Hypothalamus (tissue), 51 donors: ENCODE measurements at places on chromosomes 4 and X.

DNA sequence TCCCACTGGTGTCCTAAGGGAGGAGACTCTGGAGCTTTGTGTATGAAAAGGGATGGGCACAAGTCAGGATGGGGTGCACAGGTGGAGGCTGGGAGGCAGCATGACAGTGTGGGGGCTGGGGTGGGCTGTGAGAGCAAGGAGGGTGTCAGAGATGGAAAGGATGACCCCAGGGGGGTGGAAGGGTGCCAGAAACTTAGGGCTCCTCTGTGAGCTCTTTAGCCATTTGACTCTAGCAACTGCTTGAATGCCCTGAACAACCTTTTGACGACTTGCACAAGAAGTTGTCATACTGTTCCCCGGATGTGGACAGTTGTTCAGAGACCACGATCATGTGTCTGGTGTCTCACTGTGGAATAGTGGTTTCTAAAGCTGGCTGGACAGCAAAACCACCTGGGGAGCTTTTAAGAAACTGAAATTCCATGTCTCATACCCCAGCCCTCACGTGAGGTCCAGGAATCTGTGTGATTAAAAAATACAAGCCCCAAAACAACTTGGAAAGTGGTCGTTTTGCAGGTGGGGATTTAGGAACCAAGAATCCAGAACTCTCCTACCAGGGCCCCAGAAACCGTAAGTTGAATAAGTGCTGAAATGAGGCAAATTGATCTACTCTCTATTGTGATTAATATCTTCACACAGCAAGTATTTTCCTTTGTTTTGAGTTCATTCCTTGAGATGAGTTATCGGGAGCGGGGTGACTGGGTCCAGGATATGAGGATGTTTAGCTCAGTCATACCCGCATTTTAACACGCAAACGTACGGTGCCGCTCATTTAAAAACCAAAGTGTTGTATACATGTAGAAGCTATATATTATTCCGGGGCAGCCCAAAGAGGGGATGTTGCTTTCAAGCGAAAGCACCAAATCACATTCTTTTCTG lies 3.4 kb downstream of the RHOH start:
- DNase-seq: no peak

DNA sequence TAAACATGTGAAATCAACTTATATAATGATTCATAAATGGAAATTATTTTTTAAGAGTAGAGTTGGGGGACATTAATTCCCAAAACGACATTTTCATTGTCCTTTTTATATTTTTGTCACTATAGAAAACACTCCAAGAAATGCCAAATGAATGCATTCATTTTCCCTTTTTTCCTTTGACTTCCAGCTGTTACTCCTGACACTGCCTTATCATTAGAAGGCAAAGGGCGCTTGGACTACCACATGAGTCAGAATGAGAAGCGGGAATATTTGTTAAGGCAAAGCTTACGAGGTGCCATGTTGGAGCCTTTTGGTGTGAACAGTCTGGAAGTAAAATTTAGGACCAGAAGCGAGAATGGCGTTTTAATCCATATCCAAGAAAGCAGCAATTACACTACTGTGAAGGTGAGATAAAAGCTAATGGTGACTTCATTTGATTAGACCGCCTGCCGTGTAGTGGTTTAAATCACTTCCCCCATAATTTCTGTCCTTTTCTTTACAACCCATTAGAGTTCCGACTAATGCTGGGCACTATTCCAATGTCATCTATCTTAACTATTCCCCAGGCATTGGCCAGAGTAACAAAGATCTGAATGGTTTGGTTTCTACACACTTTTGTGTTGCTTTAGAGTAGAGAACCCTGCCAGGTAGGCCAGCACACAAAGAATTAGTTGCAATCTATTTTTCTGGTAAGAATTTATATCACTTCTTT lies 166.7 kb downstream of the FAT4 start:
- no peak for DNase-seq

DNA sequence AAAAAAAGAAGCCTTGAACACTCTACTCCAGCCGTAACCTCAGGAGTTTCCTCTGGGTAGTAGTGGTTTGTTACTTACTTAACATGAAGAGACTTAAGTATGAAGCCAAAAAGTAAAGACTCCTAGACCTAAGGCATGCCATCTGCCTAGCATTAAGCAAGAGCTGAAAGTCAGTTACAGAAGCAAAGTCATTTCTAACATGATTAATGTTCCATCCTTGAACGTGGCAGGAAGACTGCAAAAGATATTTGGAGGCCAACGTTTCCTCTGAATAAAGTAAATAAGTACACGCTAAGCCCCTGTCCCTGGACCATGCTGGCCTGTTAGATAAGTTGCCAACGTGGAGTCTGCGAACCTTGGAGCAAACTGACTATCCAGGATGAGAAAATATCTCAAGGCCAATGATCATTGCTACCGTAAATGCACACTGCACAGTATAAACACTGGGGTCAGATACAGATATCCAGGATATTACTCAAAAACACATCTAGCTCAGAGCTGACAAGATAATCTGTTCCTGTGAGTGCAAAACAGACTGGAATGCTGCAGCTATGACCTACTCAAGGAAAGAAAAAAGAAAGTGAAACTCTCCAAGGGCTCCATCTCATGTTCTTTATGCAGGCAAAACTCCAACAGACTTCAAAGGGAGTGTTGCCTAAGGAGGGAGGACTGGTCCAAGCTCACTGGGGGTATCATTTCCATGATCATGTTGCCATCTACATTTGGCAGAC lies 255.8 kb downstream of the COL25A1 start:
- DNase-seq: no peak

DNA sequence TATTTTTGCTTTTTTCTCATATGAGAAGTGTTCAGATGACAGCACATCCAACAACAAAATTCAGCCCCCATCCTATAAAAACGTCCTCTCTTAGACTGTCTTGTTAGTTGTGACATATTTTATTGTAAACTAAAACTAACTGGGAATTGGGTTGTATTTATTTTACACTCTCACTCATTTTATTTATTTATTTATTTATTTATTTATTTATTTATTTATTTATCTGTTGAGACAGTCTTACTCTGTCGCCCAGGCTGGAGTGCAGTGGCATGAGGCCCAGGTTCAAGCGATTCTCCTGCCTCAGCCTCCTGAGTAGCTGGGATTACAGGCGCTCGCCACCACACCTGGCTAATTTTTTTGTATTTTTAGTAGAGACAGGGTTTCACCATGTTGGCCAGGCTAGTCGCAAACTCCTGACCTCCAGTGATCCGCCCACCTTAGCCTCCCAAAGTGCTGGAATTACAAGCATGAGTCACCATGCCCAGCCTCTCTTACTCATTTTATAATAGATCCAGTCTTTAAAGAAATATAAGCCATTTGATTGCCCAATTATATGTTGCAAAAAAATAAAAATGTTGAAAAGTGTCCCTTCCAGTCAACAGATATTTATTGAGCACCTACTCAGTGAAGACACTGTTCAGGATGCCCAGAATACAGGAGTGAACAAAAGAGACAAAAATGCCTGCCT lies 44.6 kb downstream of the PALLD start:
- DNase-seq: no peak

- no peak for DNase-seq
Measured at GRCh38 chr4:130485371-130485770, 1389.4 kb downstream of the C4orf33 start.

DNA sequence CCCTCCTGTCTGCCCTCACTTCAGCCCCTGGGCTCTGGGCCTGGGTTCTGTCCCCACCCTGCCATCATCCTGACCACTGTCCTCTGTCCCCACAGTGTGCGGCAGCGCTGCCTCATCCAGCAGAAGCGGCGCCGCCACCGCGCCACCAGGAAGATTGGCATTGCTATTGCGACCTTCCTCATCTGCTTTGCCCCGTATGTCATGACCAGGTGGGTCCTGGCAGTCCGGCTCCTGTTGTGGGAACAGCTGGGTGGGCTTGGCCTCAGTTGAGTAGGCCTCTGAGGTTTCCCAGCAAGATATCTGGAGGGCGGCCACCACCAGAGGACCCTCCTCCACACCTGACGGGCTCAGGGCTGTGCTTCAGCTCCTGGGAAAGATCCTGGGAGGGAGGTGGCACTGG lies 2.2 kb downstream of the GPR78 start:
- DNase-seq: no peak

DNA sequence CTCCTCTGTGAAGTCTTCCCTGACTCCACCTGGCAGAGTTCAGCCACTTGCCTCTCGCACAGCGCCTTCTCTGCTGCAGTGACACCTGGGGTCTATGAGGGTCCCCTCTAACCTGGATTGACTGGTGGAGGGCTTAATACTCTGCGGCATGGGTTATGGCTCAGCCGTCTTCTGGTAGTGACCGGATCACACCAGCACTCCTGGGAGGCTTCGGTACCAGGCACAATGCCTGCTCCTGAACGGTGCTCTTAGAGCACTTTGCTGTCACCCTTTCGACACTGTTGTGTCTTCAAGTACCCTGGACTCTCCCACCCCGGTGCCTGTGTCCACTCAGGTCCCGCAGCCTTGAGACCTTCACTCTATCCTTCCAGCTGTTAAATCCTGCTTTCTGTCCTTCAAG lies 50.0 kb downstream of the C4orf50 start:
- no peak for DNase-seq

GRCh38 chr4:170949084-170949483 lies 859.3 kb upstream of the AADAT start:
- no peak for DNase-seq

DNA sequence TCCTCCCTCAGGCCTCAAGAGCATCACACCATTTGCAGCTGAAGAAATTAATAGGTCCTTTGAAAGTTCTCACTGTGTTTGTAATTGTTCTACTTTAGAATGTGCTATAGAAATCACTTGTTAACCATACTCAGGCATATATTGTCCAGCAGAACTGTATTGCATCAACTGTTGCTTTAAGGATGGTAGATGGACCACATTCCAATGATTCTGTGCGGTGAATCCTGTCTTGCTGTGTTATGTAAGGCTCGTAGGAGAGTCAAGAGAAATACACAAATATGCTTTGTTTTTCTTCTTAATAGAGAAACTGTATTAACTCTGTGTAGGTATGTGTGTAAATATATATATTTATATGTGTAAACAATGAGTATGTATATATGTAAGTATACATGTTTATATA lies 6.3 kb upstream of the ADGRA3 start:
- no peak for DNase-seq

DNA sequence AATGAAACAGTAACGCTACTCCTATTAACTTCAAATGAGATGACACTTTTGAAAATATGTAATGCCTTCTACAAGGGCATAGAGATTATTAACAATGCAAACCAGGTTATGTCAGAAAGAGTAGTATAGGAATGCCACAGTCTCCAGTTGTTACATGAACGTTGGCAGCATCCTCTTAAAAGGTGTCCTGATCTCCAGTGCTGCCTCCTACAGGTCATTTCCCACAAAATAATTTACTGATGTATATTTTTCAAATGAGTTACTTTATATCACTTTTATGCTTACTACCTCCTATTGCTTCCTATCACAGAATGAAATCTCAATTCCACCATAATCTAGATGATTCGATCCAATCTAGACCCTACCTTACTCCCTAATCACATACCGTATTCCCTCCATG lies 195.2 kb upstream of the EPHA5 start:
- DNase-seq: no peak

GRCh38 chrX:39895218-39896110 lies 202.3 kb downstream of the BCOR start:
- DNase-seq: no peak

GRCh38 chr4:23028875-23029274 lies 336.1 kb downstream of the GBA3 start:
- no peak for DNase-seq

- no peak for DNase-seq
Measured at GRCh38 chr4:77615153-77615552, 9.5 kb downstream of the CXCL13 start.

GRCh38 chr4:141645611-141646340 lies 9.4 kb downstream of the IL15 start:
- DNase-seq: no peak

GRCh38 chrX:4925911-4926310 lies 1212.5 kb upstream of the PRKX start:
- DNase-seq: no peak

- no peak for DNase-seq
Measured at GRCh38 chr4:183540410-183541009, 35.7 kb downstream of the ING2 start.

DNA sequence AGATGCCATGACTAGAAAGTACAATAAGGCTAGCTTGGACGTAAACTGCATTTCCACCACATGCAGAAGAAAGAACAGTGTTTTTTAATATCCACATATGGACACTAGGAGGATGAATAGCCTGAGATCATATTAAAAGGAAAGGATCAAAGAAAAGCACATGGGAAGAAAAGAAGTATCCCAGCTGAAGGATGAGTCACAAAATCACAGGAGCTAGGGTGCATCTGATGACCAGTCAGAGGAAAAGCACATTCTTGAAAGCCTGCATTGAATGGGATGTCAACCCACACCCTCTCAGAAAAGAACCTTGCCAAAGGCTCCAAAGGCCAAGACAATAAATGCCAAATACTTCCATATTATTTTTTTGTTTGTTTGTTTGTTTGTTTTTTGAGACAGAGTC lies 56.8 kb upstream of the PRDX4 start:
- DNase-seq: no peak

- no peak for DNase-seq
Measured at GRCh38 chr4:154604696-154605200, 7.7 kb downstream of the FGG start.

DNA sequence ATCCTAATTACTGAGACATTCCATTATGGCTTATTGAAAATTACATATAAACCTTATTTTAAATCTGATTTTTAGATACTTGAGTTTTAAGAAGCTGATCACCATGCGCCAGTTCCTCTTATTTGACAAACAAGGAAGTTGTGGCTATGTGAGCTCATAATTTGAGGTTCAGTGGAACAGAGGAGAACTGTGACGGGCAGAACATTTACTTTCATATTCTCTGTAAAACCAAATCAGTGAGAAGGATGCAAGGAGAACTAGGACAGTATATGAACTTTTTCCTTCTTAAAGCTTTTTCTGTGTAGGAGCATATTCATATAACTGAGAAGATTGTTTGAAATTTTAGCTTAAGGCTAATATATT lies 25.3 kb downstream of the STIM2 start:
- DNase-seq: no peak

GRCh38 chr4:147693218-147693617 lies 9.3 kb upstream of the PRMT9 start:
- DNase-seq: no peak

- DNase-seq: no peak
Measured at GRCh38 chr4:85776579-85776978, 301.6 kb downstream of the ARHGAP24 start.

- no peak for DNase-seq
Measured at GRCh38 chr4:75723163-75724065, 963 bp upstream of the USO1 start.

DNA sequence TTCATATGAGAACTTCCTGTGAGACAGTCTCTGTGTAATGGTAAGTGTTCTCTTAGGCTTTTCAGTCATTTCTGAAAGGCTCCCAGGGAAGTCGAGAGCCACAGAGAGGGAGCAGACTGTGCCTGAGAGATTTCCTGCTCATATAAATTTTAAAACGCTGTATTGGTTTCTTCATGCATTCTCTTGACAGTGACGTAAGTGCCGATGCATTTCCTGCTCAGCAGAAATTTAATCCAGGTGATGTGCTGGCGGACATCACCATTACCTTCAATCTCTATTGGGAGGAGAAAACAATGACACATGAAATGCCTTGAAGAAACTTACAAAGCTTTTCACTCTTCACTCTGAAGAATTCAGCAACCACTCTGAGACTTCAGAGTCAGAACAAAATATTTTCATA lies 383.6 kb downstream of the BMPR1B start:
- DNase-seq: no peak
